ENCODE measurements at places on chromosomes 3 and 15.

- DNase-seq = no peak
Observed at GRCh38 chr15:77753939-77754338, 121.2 kb upstream of the LINGO1 start.

DNA sequence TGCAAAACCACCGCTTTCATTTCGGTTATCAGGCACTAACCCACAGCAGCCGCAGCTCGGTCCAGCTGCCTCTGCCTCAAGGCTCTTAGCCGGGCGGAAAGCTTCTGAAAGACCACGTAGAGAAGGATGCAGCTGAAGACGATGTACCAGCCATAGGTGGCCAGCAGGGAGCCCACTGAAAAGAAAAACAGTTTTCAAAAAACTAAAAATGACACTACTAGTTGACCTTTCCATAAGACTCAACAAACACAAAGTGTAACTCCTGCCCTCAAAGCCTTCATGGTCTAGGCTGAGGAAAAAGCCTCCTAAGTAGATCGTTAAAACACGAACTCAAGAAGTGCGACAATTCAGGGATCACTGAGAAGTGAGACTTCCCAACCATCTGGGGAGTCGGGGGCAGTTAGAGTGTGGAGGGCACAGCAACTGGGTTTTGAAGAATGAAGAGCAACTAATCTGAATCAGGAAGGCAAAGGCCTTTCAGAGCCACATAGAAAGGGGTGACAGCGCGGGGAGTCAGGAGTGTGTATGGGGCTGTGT is 716 bp downstream of the SELENOS start:
- no peak for DNase-seq

DNA sequence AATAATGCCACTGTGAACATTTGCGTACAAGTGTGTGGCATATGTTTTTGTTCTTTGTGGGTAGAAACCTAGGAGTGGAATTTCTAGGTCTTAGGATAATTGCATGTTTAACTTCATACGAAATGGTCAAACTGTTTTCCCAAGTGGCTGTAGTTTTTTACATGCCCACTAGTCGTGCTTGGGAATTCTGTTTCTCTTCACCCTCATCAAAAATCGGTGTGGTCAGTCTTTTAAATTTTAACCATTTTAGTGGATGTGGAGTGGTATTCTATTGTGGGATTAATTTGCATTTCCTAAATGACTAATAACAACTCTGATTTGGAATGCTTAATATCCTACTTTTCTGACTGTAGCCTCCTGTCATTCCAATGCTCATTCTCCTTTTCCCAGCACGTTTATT is 27.6 kb downstream of the ZFAND6 start:
- no peak for DNase-seq

GRCh38 chr3:152638214-152638613 is 196.7 kb upstream of the P2RY1 start:
- DNase-seq = no peak

DNA sequence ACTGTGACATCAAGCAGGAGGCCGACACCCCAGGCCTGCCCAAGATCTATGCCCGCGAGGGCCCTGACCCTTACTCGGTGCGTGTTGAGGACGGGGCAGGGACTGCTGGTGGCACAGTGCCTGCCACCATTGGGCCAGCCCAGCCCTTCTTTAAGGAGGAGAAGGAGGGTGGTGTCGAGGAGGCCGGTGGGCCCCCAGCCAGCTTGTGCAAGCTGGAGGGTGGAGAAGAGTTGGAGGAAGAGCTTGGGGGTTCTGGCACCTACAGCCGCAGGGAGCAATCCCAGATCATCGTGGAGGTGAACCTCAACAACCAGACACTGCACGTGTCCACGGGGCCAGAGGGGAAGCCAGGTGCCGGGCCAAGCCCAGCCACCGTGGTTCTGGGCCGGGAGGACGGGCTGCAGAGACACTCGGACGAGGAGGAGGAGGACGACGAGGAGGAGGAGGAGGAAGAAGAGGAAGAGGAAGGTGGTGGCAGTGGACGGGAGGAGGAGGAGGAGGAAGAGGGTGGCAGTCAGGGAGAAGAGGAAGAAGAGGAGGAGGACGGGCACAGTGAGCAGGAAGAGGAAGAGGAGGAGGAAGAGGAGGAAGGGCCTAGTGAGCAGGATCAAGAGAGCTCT is 5.4 kb downstream of the ZBTB47 start:
- no peak for DNase-seq

- no peak for DNase-seq
Observed at GRCh38 chr3:178969004-178969700, 102.5 kb downstream of the ZMAT3 start.

- no peak for DNase-seq
Observed at GRCh38 chr3:155442072-155442471, 148.6 kb upstream of the STRIT1 start.

- DNase-seq = no peak
Observed at GRCh38 chr3:28924744-28925360, 356.0 kb upstream of the RBMS3 start.

GRCh38 chr3:192408647-192409200 is 318.6 kb downstream of the FGF12 start:
- DNase-seq = no peak

- DNase-seq = no peak
Observed at GRCh38 chr3:35401671-35402070, 237.7 kb upstream of the ARPP21 start.

- DNase-seq = no peak
Observed at GRCh38 chr3:98560911-98561310, 29.1 kb downstream of the GPR15 start.

- DNase-seq = no peak
Observed at GRCh38 chr15:90557186-90558084, 27.7 kb downstream of the CRTC3 start.

DNA sequence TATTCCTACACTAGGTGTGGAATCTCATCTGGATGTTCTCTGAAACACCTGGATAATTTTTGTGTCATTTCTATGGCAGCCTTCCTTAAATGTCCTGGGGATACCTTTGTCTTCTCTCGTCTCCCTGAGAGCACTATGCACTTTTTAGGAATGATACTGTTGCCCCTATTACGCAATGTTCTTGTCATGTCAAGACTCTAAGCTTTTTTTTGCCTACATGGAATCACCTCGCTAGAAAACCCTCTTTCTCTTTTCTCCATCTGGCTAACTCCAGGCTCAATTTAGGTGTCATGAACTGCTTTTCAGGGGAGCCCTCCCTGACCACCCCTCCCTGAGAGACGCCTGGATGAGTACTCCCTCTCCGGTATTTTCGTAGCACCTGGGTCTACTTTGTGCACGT is 81.3 kb downstream of the SOX2 start:
- DNase-seq = no peak

DNA sequence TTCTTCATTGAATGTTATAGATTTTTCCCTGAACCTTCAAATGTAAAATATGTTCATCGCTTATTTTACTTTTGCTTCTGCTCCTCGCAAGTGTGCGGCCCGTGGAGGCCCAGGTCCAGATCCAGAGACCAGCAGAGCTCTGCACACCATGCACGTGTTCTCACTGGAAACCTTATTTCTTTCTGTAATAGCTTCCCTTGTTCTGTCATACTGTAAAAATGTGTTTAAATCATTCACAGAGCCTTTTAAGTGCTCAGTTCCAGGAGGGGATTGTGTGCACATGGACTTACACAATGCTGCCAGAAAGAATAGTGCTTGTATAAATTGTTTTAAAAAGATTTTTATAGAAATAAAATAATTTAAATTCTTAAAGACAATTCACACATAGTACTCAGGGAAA is 359.3 kb downstream of the GABRG3 start:
- DNase-seq = no peak

DNA sequence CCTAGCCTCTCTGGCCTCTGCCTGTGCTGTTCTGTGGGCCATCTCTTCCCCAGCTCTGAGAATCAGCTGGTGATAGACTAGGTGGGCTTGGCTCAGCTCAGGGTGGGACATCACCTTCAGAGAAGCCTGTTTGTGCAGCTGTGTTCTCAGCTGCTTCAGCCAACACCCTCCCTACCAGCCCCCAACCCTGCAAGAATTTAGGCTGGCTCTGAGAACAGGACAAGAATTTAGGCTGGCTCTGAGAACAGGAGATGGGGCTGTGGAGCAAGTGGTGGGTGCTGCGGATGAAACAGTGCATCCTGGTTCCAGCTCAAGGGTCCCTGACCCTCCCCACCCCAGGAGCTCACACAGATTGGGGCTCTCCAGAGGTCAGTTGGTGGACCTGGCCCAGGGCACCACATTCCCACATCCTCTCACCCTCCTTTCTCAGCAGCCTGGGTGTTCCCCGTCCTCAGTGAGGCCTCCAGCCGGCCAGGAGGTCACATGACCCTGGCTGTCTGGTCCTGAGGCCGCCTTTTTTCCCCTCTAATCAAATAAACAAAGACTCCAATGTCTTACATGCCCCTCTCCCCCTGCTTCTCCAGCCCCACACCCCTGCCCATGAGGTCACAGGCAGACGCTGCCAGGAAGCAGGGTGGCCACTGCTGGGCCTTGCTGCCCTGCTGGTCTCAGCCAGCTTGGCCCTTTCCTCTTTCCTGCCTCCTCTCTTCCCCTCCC is 14.9 kb downstream of the PLEKHO2 start:
- no peak for DNase-seq

DNA sequence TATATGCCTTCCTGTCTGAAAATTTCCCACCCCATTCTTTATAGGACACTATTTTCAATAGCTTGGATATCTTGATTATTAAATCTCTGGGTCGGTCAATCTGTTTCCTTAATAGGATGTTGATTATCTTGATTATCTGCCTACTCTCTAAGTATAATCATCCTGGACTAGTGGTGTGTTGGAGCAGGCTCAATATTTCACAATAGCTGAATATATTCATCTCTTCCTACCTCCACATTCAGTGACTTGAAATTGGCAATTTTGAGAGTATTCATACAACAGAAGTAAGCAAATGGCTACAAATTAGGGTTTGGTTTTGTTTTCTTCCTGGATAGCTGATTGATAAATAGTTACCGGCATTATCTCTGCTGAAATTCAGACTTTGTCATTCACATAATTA is 1162.6 kb downstream of the ROBO1 start:
- DNase-seq = no peak

- no peak for DNase-seq
Observed at GRCh38 chr3:20974396-20974795, 776.6 kb downstream of the ZNF385D start.

DNA sequence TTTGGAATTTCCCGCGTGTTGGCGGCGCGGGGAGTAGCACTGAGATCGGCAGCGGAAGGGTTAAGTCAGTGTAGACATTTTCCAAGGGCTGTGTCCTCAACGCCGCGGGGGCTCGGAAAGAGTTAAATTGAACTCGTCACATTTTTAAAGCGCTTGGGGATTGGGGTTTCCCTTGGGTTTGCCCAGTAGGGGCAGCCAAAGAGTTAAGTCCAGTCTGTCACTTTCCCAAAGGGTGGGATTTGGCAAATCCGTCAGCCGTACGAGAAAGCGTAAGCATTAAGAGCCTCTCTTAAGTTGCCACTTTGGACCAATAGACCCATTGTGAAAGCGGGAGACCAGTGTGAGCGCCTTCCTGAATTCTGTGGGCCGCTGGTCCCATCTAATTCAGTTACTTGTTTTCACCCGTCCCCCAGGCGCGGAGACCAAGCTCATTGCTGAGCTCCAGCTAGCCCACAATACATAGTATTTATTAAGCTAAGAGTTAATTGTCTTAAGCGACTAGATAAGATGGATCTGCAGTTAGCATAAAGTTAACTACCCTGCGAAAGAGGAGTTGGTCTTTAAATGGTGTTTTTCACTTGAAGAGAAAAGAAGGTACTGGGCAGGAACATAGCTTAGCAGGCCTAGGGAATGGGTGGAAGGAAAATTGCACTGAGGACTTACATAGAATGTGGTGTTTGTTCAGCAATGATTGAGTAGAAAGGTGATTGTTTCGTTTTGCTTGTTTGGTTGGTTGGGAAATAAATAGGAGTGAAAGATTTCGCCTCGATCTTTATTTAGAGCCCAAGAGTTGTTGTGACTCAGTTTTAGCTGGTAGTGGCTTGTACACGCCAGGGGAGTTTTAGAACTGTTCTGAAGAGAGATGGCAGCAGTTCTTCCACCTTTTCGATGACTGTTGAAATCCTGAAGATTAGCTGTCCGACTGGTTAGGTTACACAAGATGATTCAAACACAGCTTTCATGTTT is 932 bp downstream of the ARL8B start:
- DNase-seq = no peak

GRCh38 chr3:5444253-5444652 is 256.7 kb downstream of the EDEM1 start:
- no peak for DNase-seq

DNA sequence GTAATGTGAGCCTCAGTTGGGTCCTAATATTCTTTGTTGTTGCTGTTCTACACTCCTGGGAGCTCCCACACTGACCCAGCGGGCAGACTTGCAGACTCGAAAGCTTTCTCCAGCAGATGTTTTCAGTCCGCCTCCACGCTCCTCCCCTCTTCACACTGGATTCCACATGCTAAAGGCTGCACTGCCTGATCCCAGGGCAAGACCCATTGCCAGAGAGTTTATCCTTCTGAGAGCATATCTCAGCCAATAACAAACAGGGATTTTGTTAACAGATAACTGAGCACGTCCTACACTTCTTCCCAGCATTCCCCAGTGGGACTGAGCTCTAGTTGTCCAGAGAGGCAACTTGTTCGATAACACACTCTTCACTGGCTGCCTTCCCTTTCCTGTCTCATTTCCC is 8.0 kb upstream of the COL6A6 start:
- no peak for DNase-seq

GRCh38 chr3:58754074-58754473 is 87.5 kb upstream of the FAM3D start:
- no peak for DNase-seq

DNA sequence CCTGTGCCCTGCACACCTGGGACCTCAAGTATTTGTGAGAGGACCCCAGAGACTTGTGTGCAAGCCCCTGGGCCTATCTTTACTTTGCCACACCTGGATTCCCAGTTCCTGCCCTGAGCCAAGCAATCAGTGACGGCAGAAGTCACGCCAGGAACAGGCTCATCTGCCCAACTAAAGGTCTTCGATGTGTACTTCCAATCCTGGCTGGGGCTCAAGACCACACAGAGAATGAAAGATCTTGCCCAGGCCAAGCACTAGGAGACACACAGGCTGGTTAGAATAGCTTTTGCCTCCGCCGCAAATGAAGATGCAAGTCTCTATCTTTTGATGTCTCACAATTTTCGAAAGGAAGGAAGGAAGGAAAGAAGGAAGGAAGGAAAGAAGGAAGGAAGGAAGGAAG is 228.8 kb downstream of the OCA2 start:
- no peak for DNase-seq
